Hair follicular keratinocyte (primary cell): ENCODE measurements at places on chromosomes 7 and 10. TPM values are rescaled to one million over a fixed set of nuclear protein-coding genes. Genes with fewer than 3 reads are reported as not detected.

The FKBP9 gene
- total RNA-seq, result 153 and 238 TPM in 2 replicates

The MOSPD3 gene
- total RNA-seq, result 12.3 and 13.0 TPM in 2 replicates

The OR2A2 gene
- not detected in 2 replicates for total RNA-seq

The OLAH gene
- total RNA-seq, result 0.42 and 0.55 TPM in 2 replicates

The MOGAT3 gene
- total RNA-seq, result not detected in 2 replicates

The ANKRD61 gene
- total RNA-seq, result not detected in 2 replicates
